ENCODE measurements at places on chromosomes 5 and 9.

DNA sequence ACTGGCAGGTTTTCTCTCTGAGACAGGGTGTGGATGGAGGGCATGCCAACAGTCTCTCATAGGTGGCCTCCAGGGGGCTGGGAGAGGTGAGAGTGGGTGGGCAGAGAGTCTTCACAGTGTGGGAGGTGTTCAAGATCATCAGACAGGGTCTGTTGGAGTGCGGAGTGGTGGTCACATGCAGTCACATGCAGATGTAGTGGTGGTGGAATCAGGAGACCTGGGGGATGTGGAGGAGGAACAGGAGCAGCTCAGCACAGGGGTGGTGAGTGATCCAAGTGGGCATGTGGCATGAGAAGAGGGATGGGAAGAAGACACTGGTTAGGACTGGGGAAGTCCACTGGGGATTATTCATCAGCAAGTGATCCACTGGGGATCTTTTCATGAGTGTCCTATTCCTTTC, 5.8 kb downstream of the GM2A start:
- DNase-seq: no peak

DNA sequence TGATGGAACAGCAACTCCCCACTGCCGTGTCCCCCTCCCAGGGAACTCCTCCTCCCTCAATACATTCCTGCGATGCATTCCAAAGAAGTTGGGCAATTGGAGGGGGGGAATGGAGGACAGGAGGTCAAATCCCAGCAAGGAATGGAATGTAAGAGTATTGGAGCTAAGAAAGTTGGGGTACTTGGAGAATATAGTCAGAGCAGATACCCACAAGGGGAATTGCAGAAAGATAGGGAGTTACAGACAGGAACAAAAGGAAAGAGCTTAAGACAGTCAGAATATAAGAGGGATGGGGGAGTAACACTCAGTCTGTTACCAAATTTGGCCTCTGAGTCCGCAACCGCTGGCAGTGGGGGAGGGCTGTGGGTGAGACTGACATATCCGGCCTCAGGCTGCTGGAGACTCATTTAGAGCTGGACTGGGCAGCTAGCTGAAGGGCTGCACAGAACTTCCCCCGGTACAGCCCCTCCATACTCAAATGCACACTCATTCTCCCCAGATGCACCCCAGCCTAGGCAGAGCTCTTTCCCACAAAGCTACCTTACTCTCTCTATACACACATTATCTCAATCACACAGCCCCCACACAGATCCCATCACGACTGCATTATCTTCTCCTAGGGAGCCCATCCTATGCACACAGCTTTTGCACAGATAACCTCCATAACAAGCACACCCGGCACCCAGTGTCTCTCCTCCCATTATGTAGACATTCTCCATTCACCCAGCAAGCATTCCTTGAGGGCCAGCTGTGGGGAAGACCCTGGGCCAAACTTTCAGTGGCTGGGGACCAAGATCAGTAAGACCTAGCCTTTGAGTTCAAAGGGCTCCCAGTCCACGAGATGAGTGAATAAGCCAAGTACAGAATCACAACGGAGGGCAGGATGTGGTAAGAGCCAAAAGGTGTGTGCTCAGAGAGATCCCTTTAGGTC, 3.7 kb downstream of the TLN1 start:
- DNase-seq: peak; percentile 97

GRCh38 chr5:94181895-94182294, 436.5 kb downstream of the KIAA0825 start:
- DNase-seq: no peak

DNA sequence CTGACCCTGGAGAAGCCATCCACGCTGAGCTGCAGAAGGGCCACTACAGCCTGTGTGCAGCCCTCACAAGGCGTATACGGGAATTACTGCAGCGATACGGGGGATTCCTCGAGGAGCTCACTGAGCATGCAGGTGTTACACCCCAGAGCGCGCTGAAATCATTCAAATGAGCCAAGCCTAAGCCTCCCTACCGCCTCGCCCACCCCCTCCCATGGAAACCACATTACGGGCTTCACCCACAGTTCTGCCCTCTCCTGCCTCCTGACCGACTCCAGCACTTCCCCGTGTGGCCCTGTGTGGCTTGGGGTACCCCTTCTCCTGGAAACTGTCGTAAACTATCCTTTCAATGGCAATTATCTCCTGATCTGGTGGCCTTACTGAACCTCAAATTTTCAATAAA, 13.3 kb downstream of the SURF6 start:
- DNase-seq: no peak

DNA sequence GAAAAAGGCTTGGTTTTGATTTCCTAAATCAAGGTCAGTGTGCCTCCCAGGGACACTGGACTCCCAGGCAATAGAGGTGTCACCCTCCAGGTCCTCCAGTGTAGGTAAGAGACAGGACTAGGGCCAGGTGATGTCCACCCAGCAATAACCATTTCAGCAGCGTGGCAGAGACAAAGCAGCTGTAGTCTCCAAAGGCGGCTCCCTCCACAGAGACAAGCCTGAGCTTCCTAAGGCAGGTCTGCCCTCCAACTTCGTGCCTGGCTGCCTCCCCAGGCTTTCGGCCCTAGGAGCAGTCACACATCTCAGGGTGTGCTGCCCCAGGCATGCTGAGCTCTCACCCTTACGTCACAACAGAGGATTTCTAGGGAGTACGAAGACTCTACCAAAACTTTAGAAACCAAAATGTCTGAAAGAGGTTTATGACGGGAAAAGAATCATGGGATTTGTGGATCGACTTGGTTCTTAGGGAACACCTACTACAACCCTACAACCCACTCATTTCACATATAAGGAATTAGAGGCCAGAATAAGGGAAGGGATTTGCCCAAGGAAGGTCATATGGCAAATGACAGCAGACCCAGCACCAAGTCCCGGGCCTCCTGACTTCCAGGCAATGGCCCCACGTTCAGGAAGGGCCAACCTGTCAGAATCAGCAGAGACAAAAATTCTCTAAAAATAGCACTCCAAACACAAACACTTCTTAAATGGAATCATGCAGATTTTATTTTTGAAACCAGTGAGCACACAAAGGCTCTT, 105.5 kb downstream of the KLHL3 start:
- no peak for DNase-seq

DNA sequence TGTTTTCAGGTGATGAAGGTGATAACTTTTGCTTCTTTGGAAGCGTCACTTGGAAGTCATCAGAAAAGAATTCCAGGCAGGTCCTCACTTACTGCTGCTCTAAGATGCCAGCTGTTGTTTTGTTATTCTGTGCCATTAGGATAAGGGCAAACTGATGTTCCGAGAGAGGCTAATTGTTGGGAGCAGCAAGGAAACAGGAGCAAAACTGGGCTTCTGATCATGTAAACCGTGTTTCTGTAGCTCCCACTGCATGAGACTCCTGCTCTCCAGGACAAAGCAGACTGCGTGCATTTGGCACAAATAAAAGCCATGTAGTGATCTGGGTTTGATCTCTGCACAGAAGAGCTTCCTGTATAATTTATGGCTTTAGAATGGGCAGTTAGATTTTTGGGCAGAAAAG, 248.2 kb downstream of the MAN2A1 start:
- no peak for DNase-seq
